NCI-H1417 treated with DMSO at 0.1 percent for 48 hours (cell line): ENCODE measurements at places on chromosomes 12 and 14.

- DNase-seq: no peak
These were observed 17.0 kb downstream of the PPP1R1A start for GRCh38 chr12:54571193-54572188.

GRCh38 chr12:45762185-45763110, 32.9 kb downstream of the ARID2 start:
- no peak for DNase-seq

DNA sequence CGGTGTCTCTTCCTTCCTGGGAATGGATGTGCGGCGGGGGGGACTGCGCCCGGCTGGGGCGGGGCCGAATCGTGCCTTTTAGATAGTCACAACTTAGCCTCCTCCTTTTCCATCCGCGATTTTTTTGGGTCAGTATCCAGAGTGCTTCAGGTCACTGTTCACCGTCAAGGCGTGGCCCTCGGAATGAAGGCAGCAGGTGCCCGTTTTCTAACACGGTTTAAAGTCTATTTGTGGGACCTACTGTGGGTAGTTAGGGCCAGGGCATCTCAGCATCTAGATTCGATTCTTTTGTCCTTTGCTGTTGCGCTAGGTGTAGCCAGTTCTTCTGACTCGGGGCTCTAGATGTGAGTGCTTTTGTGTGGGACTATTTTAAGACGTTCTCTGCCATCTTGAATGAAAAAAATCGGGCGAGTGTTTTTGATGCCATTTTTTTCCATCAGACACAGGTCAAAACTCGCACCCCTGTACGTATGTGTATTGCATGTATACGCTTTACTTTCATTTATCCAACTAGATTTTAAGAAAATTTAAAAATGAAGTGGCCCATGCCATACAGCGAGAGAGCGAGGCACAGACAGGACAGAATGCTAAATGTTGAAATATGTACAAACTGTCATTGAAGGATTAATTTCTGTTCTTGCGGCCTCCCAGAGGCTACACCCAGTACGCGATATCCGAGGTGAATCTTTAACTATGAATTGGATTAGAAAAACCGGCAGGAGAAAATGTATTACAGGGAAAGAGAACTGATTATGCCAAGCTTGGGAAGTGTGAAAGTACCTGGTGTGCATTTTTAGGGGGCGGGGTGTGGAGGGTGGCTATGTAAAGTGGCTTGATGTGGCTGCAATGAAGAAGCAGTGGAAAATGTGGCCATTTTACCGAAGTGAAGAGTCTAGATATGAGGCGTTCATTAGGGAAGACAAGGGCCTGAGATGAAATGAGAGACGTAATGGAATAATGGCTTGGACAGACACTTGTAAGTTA, 835 bp downstream of the VEZT start:
- peak; percentile 67 for DNase-seq

GRCh38 chr12:11741434-11742092, 92.1 kb downstream of the ETV6 start:
- no peak for DNase-seq

GRCh38 chr14:95460647-95461478, 55.6 kb downstream of the SYNE3 start:
- peak; percentile 98 for DNase-seq

DNA sequence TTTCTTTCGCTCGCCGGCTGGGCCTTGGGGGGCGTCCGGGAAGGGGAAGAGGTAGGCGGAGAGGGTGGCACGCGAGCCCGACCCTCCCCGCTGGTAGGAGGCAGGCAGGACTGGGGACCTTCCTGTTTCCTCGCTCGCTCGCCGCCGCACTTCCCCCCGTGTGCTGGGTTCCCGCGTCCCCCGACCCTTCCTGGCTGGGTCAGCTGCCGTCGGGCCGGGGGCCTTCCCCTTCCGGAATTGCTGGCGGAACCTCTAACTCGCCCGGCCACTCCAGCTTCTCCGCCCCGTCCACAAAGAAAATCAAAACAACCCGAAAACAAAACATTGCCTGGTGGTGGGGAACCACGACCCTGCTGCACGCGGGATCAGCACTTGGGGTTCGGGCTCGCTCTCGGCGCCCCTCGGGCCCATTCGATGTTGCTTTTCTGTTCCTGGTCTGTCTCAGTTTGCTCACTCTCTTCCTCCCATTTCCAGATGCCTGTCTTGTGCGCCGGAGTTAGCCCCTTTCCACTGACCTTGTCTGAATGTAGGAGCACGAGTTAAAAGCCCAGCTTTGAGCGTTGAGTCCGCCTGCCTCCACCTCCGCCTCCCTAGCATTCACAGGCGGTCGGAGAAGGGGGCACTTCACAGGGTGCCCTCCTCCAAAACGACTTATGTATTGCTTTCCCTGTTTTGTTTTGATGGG, 581 bp downstream of the PAPOLA start:
- no peak for DNase-seq

DNA sequence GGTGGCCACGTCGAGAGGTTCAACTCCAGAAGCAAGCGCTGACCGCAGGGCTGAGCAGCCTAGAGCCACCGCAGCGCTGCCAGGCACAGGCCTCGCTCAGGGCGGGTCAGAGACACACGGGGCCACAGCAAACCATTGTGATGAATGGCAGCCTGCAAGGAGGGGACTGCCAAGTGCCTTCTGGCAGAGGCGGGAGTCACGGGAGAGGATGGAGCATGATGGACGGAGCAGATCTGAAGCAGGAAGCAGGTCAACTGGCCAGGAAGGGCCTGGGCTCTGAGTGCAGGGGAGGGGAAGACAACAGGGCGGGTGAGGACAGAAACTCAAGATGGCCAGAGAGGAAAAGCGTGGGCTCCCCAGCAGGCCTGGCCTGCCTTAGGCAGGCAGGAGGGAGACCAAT, 49.8 kb downstream of the CDC42BPB start:
- DNase-seq: no peak

- no peak for DNase-seq
These were observed 167.6 kb downstream of the ESR2 start for GRCh38 chr14:64126548-64126947.

- no peak for DNase-seq
These were observed 135.8 kb upstream of the VRK1 start for GRCh38 chr14:96661244-96661969.

DNA sequence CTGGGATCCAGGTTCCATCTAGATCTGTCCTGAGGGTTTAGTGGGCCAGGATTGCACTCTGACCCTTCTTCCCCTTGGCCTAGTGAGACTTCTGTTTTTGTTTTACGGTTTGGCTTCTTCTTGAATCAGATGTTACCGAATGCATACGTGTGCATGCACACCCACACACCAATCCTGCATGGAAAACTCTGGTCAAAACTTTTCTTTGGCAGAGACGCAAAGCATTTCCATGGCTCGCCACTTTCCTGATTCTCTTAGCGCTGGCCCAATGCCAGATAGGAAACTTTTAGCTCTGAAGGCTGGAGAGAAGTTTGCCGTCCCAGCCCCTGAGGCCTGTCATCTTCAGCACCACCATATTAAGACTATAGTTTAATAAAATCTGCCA, 67.4 kb upstream of the ACTN1 start:
- DNase-seq: no peak

- no peak for DNase-seq
These were observed 9.3 kb upstream of the PTHLH start for GRCh38 chr12:27981874-27982273.

DNA sequence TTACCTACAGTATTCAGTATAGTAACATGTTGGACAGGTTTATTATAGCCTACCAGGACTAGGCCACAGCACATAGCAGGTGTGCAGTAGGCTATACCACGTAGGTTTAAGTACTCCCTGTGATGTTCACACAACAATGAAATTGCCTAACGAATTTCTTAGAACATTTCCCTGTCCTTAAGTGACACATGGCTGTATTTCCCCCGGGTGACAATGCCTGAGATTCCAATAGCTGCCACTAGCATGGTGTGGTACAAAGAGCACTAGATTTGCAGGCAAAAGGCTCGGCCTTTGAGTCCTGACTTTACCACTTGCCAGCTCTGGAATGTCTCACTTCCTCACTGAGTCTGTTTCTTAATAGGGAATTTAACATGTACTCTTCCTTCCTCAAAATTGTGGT, 19.7 kb downstream of the PTPN21 start:
- DNase-seq: no peak

DNA sequence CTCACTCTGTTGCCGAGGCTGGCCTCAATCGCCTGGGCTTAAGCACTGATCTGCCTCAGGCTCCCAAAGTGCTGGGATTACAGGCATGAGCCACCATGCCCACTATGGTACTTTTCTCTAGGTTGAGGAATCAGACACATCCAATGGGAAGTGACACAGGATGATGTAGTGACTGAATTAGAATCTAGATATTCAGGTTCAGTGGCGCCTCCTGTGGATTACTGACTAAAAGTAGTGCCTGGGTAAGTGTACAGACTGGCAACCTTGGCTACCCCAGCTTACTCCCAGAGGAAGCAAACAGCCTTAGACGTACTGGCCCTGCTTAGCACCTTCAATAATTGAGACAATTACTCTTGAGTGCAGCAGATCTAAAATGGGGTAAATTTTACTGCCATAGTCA, 22.8 kb downstream of the GALNT8 start:
- no peak for DNase-seq

- DNase-seq: no peak
These were observed 165.6 kb downstream of the ZFP36L1 start for GRCh38 chr14:68627050-68627867.

- no peak for DNase-seq
These were observed 15.4 kb downstream of the SYNE2 start for GRCh38 chr14:63867933-63868921.

DNA sequence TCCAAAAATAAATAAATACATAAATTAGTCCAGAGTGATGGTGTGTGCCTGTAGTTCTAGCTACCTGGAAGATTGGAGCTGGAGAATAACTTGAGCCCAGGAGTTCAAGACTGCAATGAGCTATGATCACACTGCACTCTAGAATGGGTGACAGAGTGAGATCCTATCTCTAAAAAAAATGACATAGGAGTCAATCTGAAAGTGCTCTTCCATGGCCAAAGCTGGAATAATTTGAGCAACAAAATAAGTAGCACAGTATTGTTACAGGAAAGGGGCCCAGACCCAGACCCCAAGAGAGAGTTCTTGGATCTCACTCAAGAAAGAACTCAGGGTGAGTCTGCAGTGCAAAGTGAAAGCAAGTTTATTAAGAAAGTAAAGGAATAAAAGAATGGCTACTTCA, 24.9 kb upstream of the SLC7A8 start:
- no peak for DNase-seq

- no peak for DNase-seq
These were observed 10.6 kb upstream of the ATF1 start for GRCh38 chr12:50753232-50753769.

DNA sequence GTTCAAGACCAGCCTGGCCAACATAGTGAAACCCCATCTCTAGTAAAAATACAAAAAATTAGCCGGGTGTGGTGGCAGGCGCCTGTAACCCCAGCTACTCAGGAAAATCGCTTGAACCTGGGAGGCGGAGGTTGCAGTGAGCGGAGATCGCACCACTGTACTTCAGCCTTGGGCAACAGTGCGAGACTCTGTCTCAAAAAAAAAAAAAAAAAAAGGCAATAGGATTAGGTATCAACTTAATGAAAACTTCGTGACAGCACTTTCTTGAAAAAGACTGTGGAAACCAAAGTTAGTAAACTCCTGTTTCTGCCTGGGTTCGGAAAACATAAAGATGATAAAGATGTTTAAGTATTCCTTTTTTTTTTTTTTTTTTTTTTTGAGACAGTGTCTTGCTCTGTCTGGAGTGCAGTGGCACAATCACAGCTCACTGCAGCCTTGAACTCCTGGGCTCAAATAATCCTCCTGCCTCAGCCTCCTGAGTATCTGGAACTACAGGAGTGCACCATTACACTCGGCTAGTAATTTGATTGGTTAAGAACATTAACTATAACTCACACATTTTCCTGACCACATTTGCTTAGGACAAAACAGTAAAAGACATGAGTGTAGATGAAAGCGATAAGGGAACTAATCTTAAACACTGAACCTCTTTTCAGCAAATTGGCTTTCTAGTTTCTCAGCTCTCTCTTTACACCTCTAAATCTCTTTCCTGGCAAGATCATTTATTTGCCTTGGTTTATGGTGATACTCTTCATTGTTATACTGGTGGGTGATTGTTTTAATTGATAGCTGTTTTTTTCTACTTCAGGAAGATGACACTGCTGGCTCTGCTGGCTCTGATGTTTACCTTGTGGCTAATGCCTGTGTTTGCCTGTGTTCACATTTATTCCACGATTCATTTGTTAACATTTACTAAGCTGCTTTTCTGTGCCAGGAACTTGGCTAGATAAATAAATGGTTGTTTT, 15.8 kb downstream of the HIF1A start:
- peak; percentile 29 for DNase-seq

DNA sequence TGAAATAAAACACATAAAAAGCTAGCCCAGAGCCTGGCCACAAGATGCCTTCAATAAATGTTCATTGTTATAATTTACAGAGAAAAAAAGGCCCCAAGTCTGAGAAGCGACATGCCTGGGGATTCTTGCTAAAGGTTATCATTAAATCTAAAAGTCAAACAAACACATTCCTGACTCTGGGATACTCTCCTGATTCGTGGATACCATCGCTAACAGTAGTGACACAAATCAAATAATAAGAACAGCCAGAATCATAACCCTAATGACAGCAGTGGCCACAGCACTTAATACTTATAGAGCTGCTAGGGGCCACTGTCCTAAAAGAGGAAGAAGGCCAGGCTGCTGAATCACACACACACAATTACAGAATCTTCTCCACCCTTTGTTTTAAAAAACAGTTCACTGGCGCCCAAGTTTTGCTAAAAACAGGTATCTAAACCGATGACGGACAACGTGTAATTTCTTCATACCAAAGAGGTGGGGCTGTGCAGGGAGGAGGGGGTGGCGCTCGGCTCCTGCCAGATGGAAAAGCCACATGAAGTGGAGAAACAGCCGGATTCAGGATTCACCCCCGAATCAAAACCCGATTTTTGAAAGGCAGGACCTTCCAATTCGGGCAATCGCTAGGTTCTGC, 1.2 kb downstream of the CLIP1 start:
- no peak for DNase-seq

GRCh38 chr12:105239304-105239703, 3.3 kb upstream of the APPL2 start:
- DNase-seq: no peak

DNA sequence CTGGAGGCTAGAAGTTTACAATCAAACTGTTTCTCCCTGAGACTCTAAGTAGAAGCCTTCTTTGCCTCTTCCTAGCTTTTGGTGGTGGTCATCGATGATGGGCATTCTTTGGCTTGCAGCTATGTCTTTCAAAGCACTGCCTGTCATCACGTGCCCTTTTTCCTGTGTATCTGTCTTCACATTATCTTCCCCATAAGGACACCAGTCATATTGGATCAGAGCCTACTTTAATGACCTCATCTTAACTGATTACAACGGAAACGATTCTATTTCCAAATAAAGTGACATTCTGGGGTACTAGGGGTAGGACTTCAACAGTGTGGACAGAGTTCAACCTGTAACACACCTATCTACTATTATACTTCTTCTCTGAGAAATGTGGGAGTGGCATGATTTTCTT, 31.1 kb upstream of the IFNG-AS1 start:
- no peak for DNase-seq
